ENCODE measurements at places on chromosomes 1 and 21. TPM values are rescaled to one million over a fixed set of nuclear protein-coding genes. Genes with fewer than 3 reads are reported as not detected.
A peak's percentile ranks its signal among the peaks of the same experiment; 100 is the strongest.

DNA sequence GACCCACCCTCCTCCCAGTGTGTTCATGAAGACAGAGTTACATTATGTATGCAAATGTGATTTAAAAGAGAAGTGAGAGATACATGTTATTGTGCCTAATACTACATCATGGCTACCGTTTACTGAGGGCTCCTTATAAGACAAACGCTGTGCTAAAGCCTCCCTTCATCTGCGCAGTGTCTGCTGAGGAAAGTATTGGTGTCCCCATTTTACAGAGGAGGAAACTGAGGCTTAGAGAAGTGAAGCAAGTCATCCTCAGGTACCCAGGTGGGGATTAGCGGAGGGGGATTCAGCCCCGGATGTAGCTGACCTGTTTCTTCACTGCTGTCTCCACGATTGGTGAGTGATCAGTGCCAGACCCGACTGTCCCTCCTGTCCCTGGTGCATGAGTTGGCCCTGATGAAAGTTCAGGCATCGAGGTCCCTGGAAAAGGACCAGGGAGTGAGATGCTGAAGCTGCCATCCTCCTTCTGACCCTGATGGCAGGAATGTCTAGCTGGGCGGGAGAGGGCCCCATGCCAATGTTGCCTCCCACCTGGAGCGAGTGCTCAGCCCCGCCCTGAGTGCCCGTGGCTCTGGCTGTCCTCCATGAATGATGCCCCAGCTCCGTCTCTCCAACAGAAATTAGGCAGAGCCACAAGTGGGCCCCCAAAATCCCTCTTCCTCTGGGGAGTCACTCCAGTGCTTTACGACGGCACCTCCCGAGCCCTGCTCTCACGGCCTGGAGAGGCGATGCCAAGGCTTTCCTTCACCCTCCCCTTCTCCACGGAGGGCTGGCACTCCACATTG, 204.7 kb downstream of the KAZN start:
- no peak for DNase-seq

The OLFM3 gene
- not detected for total RNA-seq

GRCh38 chr1:170200621-170201397, 55.0 kb downstream of the NTMT2 start:
- peak; percentile 46 for DNase-seq

- no peak for DNase-seq
Observed at GRCh38 chr1:202045705-202046104, 35.3 kb downstream of the ELF3 start.

- no peak for DNase-seq
Observed at GRCh38 chr1:222310836-222311235, 237.1 kb downstream of the HHIPL2 start.

- no peak for DNase-seq
Observed at GRCh38 chr1:4101459-4102161, 201.5 kb upstream of the C1orf174 start.

The ZC3H12A gene
- total RNA-seq: 14.0 TPM

The CELA3A gene
- not detected for total RNA-seq

GRCh38 chr1:212218911-212219310, 66.3 kb upstream of the PPP2R5A start:
- no peak for DNase-seq

GRCh38 chr1:244601336-244601735, 51.6 kb upstream of the DESI2 start:
- DNase-seq: no peak

DNA sequence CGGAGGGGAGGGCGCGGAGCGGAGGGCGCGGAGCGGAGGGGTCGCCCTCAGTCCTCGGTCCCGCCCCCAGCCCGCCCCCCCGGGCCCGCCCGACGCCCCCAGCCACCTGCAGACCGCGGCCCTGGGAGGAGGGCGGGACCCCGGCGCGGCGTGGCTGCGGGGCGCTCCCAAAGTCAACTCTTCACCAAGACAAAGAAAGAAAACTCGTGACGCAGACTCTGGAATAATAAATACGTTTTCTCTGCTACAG, 1.2 kb downstream of the HES4 start:
- DNase-seq: no peak

The CLEC20A gene
- not detected for total RNA-seq

DNA sequence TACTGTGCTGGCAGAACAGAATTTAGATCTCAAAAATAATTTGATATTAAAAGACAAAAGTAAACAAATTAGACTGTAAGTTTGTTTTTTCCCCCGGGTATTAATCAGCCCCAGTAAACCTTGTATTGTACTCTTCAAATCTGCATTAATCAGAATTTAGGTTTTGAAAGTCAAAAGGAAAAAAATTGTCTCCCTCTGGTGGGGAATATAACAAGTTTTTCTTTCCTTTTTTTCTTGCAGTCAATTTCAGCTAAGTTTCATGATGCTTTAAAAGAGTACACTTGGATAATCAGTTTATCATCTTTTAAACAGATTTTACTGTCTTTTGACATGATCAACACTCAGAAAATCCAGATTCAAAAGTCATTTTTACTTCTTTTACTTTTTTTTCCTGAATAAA, 134.5 kb upstream of the PKN2 start:
- peak; percentile 10 for DNase-seq

DNA sequence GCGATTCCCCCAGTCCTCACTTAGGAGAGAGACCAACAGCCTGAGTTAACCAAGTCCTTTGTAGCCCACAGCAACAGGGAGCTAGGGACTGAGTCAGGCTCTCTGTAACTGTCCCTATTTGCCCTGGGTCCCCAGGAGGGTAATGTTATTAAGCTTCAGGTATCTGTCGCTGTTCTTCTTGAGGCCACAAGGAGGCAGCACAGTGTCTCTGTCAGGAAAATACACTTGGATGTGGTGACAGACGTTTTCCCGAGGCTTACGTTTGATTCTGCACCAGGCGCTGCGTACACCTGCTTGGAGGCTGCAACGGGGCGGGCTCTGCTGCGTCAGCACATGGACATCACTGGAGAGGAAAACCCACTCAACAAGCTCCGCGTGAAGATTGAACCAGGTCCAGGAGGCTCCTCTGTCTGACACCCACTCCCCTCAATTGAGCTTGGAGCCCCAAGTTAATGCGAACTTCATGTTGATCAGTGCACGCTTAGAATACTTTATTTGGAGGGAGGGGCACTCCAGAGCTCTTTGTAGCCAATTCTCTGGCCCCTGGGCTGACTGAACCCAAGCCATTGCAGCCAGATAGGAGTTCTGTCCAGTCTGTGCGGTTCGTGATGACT, 10.7 kb upstream of the ELF3 start:
- peak; percentile 63 for DNase-seq

The ADGRL4 gene
- 0.12 TPM for total RNA-seq

DNA sequence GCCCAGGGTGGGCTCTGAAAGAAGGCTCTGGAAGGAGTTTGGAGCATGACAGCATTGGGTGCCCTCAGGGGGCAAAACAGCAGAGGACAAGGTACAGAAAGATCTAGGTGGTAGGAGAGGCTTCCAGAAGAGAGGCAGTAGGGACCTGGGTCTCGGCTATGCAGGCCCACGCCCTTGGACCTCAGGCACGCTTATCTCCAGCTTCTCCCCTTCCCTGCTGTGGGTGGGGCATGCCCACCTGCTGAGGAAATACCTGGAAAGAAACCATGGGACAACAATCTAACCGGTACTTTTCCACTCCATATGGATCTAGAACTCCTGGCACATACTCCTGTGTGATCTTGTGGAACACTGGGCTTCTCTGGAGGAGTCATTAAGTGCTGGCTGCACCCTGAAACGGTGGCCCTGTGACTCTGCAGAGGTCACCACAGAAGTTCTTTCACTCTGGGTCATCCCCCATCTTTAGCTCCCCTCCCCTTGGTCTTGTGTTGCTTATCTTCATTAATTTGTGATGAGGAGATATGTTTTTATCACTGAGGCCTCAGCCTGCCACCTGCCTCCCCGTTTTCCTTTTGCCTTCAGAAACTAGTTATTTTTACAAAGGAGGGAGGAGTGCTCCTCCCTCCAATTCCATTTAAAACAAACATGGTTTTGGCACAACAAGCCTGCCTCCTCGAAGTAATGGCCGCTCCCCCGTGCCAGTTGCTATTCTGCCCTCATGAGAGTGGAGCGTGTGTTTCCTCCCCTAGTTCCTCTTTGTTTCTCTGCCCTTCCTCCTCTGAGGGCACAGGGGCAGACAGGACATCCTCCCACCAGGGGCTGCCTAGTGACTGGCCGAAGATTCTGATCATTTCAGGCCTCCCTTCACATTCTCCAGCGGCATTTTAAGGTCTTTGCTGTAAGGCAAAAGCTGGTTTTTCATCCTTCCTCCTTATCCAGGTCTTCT, 78.0 kb upstream of the ATP5PO start:
- no peak for DNase-seq

GRCh38 chr1:70874818-70875217, 172.8 kb downstream of the PTGER3 start:
- DNase-seq: no peak

GRCh38 chr1:23865543-23865930, 2.6 kb downstream of the FUCA1 start:
- no peak for DNase-seq

DNA sequence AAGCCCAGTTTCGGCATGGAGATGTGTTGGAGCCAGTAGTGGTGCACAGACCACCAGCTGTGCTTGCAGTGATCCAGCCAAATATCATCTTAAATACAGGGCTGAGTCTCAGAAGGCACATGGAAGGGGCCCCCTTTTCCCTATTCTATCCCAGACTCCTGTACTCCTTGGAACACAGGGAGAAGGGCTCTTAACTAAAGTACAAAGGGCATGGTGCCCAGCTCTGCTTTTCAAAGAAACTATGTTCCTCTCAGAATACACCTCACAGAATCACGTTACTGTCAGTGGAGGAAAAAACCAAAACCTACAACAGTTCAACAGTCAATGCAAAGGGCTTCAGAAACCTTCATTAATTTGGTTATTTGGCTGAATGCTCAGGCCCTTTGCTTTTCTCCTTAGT, 180.6 kb upstream of the C1orf105 start:
- no peak for DNase-seq

DNA sequence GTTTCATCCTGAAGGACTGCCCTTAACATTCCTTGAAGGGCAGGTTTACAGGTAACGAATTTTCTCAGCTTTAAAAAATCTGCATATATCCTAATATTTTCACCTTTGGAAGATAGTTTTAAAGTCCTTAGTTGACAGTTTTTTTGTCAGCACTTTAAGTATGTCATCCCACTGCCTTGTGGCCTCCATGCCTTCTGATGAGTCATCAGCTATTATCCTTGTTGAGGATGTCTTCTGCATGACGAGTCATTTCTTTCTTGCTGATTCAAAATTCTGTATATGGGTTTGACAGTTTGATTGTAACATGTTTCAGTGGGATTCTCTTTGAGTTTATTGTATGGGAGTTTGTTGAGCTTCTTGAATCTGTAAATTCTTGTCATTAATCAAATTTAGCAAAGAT, 500.6 kb downstream of the DISC1 start:
- DNase-seq: no peak
